Stimulated activated CD4-positive, alpha-beta T cell treated with anti-CD3 and anti-CD28 coated beads, Interleukin-12 subunit alpha, Interleukin-12 subunit beta, amount 100 ng/mL, for 48 hours (primary cell): ENCODE measurements at places on chromosomes 5 and 9.

GRCh38 chr5:150230842-150231241 lies 41.0 kb downstream of the SLC6A7 start:
- DNase-seq = no peak

- DNase-seq = no peak
Observed at GRCh38 chr5:96384353-96384752, 48.7 kb downstream of the PCSK1 start.

DNA sequence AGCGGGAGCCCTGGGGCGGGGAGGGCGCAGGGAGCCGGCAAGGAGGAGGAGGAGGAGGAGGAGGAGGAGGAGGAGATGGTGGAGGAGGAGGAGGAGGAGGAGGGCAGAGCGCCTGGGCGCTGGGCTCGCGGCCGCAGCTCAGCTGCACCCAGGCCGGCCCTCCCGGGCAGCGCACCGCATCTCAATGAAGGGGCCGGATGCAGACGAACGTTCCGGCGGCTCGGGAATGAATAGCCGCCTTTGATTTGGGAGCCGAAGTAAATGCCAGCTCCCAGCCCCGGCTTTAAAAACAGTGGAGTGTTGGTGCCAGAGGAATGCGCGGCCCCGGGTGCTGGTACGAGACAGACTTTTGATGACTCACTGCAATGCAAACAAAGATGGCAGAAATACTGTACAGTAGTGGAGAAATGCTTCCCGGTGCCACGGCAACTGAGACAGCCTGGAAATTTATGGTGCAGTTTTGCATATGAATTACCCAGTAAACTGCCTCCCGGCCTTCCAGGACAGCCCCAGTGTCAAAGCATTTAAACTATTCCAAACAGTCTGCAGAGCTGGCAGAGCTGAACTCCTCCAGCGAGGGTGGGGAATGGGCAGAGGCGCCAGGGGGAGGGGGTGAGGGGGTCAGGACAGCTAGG lies 43.1 kb downstream of the NACC2 start:
- no peak for DNase-seq

DNA sequence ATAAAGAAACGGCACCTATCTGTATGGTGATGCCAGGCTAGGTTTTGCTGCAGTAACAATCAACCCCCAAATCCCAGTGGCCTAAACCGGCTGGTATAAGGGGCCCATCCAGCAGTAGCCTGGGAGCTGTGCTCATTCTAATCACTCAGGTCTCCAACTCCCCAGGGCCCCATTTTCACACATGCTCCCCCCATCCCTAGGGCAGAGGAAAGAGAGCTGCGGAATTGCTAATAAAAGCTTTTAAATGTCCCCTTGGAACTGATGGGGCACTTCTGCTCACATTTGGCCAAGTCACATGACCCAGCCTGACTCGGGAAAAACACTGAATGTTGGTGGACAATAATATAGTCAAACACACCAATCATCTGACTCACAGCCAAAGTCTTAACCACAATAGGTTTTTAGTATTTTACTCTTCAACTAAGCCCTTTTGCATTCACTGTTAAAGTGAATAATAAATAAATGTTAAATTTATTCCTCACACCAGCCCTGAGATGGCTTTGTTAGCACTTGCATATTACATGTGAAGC lies 1.6 kb downstream of the FBLL1 start:
- DNase-seq = no peak

- no peak for DNase-seq
Observed at GRCh38 chr9:81529556-81530193, 159.7 kb downstream of the TLE1 start.

DNA sequence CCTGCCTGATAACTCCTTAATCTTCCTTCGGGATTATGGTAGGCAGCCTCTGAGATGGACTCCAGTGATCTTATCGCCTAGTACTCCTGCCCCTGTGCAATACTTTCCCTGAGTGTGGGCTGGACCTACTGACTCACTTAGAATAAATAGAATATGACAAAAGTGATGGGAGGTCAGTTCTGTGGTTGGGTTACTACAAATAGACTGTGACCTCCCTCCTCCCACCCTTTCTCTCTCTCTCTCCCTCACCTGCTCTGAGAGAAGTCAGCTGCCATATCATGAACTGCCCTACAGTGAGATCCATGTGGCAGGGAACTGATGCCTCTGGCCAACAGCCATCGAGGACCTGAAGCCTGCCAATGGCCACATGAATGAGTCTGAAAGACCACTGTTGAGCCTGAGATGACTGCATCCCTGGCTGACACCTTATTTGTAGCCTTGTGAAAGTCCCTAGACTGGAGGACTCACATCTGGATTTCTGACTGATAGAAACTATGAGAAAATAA lies 31.7 kb downstream of the NRG2 start:
- DNase-seq = no peak

- DNase-seq = no peak
Observed at GRCh38 chr9:38284039-38284575, 108.4 kb upstream of the ALDH1B1 start.

DNA sequence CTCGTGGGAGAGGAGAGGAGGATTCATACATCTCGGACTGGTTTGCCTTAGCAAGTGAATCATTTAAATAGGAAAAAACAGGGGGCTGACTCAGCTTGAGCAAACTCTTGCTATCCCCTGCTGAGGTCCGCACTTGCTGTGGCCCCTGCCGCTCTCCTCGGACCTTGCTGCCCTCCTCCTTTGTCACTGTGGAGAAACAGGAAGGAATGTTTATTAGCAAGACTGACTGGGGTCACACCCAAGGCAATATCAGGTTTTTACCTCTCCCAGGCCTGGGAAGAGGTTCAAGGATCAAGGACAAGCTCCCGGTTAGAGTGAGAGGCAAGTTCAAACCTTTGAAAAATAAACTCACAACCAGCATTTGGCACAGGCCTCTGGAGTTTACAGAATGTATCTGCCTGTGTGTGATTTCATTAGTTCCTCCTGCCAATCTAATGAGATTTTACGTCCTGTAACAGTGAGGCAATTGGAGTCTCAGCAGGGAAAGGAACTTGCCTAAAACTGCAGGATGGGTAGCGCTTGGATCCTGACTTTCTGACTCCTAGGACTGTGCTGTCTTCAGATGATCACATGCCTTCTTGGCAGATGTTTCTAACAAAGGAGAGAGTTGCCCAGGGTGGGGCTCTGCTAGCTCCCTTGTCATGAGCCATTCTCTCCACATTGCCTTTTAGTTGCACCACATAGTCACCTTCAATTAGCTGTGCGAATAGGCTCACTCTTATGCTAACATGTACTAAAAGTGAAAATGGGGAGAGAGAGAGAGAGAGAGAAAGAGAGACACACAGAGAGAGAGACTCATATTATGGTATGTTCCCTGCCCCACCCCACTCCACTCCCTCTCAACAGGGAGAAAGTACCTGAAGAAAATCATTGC lies 108.6 kb upstream of the CDKN2B start:
- no peak for DNase-seq

DNA sequence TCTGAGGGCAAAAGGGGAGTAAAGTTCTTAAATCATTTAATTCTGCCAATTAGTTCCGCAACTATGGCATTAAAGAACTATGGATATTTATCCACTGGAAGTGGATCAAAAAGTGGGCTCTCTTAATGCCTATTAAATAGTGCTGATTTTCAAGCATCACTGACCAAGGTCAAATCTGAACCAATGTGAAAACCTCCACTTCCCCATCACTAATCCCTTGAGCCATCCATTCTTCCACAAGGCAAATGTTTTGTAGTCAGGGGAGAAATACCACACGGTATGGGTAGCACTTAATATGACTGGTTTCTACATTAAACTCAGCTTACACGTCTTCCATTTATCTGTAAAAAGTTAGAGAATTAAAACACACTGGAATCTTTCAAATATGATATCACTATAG lies 57.6 kb downstream of the MLLT3 start:
- DNase-seq = no peak

DNA sequence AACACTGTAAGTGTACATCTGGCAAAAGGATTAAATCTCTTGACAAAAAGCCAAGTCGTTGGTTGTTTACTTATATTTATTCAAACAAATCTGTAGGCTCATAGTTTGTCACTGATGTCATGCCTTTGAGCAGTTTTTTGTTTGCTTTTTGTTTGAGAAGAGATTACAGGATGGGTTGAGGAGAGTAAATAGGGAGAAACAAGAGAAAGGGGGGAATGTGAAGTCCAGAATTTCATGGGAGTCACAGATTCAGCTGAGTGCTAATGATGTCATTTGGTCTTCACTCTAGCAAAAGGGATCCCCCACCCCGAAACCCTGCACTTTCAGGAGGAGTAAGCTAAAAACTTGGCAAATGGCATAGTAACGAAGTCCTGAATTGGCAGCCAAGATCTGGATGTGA lies 337.4 kb downstream of the GLIS3 start:
- no peak for DNase-seq

DNA sequence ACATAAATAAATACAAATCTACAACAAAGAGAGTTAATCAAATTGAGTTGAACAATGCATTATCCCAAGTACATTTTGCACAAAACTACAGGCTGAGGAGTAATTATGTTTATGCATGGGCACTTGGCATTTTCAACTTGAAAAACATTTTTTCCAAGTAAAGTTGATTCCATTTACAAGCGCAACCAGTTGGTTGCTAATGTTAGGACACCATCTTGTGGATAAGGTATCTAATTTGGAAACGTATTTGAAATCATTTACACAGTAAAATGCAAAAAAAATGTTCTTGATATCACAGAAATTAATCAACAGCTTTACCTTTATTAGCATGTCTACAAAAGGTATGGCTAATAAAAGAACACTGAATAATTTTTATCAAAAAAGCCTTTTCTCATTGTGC lies 18.8 kb downstream of the FTMT start:
- no peak for DNase-seq

DNA sequence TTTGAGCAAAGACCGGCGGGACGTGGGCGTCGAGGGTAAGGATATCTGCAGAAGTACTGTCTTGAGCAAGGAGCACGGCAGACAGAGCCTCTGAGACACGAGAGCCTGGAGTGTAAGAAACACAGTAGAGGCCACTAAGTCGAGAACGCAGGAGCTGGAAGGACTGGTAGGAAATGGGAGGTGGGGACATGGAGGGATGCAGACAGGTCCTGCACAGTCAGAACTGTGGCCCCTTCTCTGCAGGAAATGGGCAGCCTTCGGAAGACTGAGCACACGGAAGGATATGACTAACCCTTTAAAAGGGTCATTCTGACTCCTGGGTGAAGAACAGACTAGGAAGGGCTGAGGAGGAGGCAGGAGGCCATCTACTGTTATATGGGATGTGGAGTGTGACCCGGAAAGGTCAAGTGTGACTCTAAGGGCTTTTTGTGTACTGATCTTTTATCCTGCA lies 1.4 kb upstream of the CAMSAP1 start:
- DNase-seq = no peak

- no peak for DNase-seq
Observed at GRCh38 chr5:170523142-170523551, 19.3 kb downstream of the KCNIP1 start.

DNA sequence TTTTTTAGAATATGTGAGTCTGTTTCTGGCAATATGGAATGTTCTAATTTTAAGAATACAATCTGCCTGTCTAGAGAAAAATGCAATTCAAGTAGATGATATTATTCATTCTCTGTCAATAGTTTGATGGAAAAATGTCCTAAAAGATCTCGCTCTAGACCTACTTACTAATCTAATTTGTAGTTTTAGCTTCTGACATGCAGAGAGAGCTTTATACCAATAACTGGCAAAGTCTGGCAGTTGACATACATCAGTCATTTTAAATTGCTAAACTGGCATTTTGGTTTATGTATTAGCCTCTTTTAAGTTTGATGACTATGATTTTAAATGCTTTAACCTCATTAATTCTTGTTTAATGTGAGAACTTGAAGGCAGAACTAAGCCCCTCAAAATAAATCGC lies 355.0 kb upstream of the CDH10 start:
- no peak for DNase-seq

DNA sequence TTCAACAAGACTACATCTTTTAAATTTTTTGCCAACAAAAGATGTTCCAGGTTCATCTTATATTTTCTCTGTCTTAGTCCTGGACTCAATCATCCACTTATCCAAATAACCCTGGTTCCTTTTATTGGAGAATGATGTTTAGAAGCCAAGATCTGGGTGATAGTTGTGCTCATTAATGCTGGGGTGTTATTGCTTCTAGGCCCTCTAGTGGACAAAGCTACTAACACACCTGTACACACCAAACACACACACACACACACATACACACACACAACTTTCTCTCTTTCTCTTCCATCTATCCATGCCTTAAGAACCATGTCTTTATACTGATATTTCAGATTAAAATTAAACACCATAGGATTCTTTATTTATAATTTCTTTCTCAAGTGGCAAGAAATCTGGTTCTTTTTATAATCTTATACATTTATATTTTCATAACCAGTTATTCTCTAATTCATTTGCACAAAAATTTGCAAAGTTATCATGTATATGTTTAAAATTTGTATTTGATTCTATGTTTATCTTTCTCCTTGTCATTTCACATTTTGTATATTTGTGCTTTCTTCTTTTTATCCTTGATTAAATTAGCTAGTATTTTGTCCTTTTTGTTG lies 179.1 kb upstream of the SMIM23 start:
- no peak for DNase-seq

DNA sequence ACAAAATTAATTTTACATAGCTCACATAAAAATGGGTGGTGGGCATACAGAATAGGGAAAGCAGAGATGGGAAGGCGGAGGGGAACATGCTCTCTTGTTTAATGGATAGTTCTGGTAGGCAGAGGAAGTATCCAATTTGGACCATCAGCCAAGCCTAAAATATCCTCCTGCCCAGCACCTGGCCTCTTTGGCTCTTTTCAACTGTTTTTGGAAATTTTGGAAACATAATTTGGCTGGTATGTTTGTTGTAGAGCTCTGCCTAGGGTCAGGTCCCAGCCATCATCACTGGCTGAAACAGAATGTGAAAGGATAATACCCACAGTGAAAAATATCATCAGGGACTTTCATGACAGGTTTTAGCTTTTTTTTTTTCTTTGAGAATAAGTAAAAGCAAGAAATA lies 467.3 kb upstream of the DMAC1 start:
- DNase-seq = no peak

GRCh38 chr9:109166771-109167601 lies at the start of gene FRRS1L:
FRRS1L (minus strand) TSS chr9:109167249; CDS start chr9:109167138, 111 bp downstream.
- DNase-seq = no peak

GRCh38 chr9:132838291-132838690 lies 39.8 kb downstream of the AK8 start:
- no peak for DNase-seq

DNA sequence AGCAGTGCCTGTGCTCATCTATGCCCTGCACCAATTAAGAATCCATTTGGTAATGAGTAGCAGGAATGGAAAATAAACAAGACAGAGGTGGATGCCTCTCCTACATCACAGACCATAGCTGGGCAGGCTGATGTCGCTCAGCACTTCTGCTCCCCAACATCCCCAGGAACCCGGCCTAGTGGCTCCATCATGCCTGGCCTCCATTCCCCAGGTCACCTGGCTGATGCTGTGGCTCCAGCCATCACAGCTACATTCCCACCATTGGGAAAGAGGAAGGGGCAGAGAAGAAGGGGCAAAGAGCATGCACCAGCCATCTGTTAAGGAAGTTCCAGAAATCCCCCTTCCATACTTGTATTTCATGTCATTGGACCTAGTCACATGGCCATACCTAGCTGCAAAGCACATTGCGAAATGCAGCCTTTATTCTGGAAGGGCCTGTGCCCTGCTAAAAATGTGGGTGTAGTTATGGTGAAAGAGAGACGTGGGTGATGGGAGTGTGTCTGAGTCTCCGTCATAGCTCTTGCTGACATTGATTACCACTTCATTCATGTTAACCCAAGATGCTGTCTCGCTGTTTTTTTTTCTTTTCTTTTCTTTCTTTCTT lies 86.1 kb upstream of the ADAMTS2 start:
- no peak for DNase-seq

- DNase-seq = no peak
Observed at GRCh38 chr5:16229357-16229940, 49.9 kb upstream of the MARCHF11 start.

- DNase-seq = no peak
Observed at GRCh38 chr9:15271403-15271802, 35.6 kb downstream of the TTC39B start.
